ENCODE measurements at places on chromosomes 11 and 22.

DNA sequence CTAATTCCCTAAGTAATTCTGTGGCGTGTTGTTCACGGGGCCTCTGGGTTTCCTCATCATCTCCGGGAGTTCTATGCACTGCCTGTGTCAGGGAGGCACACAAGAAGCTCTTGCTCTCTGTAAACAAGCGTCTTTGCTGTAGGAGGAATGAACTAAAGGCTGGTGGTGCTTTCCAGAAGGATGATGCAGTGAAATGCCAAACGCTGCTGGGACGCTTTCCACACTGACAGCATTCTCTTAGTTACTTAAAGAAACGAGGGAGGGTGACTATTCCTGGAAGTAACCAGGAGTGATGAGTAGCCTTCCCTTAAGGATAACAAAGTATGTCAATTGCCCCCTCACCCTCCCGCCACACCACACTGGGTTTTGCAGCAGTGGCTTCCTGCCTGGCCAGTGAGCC is 38.5 kb upstream of the NUP50 start:
- peak; percentile 37 for DNase-seq

DNA sequence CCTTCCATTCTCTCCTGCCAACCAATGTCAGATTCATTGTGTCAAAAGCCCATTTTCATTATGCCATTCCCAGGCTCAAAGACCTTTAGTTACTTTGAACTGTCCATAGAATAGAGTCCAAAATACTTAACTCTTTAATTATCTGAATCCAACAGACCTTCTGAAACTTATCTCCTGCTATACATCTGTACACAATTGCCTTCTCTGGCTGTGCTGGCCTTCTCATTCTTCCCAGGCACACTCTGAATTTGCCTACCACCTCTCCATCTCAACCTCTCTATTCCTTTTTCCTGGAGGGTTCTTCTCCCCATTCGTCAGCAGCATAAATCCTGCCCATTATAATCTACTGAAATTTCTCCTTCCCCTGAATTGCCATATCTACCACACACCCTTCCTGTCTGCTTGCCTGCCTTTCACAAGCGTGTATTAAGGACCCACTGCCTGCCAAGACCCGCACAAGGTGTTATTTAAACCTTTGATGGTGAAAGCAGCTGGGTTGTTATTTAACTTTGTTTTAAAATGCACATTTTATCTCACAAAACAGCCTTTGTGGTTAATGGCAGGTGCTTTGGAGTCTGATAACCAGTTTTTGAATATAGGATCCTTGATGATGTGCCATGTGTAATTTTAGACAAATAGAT is 125.9 kb downstream of the CCDC81 start:
- no peak for DNase-seq

GRCh38 chr22:19997561-19998231 is 18.9 kb downstream of the ARVCF start:
- no peak for DNase-seq

DNA sequence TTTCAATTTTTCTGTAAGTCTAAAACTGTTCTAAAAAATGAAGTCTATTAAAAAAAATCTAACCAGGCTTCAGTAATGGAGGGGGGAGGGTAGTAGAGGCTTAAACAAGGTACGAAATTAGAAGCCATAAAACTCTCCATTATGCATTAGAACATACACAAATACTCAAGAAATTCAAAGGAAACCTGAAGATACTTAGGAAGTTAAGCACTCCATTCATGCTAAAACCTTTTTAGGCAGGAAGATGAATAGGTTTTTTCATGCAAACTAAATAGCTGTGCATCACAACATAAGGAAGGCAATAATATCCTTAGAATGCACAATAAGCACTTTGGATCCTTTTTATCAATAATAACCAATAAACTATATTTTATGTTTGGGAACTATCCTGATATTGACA is 2.4 kb downstream of the RAB6A start:
- DNase-seq = no peak

DNA sequence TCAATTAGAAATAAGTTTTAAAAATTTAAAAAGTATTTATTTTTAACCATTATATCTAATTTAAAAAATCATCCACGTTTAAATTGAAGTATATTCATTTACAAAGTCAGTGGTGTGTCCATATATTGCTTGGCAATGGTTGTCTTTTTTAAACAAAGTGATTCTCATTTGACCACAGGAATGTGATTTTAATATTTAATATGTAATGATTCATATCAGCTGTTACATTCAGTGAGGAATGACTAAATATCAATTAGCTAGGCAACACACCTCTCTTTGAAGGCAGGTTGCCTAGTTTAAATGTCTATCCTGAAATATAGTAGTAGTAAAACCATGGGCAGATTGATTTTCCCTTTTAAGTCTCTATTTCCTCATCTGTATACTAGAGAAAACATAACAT is 392.2 kb upstream of the CCDC179 start:
- DNase-seq = no peak

- DNase-seq = peak; percentile 63
Measured at GRCh38 chr22:37909766-37910165, 3.7 kb downstream of the MICALL1 start.

Data from AG09319 (cell line).